SHP77 (cell line): ENCODE measurements at places on chromosomes 4 and X.

GRCh38 chrX:140980271-140980670 lies 22.1 kb upstream of the SPANXB1 start:
- DNase-seq: no peak

DNA sequence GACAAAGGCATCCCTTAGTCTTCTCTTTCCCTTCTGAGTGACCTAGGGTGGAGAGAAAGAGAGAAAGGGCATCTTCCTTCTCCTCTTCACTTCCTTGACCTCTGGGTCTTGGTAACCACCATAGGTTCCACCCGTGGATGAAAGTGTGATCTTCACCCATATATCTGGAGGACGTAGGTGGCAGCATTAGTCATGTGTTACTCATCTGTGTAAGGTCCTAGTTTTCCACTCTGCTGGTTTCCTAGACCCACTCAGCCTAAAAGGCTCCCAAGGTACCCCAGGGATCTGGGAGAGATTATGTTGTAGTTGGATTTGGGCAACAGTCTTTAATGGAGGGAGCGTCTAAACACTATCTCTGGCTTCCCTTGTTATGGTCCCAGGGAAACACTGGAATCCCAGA lies 45.5 kb upstream of the RAB9B start:
- DNase-seq: no peak

DNA sequence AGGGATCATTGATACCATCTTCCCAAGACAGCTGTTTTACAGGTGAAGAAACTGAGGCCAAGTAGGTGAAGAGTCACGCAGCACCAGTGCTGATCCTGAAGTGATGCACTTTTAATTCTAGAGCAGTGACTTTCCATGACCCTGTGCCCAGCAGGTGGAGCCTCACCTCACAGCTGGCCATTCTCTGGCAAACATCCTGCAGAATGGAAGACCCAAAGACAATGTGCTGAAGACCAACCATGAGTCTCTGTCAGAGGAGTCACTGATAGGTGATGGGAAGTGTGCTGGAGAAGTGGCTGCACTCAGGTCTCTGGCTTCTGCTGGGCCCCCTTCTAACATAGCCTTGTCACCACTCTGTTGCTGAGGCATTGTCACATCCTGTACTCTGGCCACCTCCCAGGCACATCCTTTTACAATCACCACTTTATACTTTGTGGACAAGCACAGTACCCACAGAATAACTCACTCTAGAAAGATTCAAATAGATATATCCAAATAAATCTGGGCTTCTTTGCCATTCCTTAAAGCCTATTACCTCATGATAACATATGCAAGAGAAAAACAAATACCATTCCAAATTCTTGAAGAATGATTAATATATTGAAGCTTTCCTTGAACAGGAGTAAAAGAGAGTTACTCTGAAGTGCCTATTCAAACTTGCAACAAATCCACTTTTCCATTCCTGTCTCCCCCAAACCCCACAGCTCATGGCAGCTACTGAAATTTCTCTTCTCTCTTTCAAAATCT lies 64.1 kb upstream of the SCOC start:
- DNase-seq: no peak

DNA sequence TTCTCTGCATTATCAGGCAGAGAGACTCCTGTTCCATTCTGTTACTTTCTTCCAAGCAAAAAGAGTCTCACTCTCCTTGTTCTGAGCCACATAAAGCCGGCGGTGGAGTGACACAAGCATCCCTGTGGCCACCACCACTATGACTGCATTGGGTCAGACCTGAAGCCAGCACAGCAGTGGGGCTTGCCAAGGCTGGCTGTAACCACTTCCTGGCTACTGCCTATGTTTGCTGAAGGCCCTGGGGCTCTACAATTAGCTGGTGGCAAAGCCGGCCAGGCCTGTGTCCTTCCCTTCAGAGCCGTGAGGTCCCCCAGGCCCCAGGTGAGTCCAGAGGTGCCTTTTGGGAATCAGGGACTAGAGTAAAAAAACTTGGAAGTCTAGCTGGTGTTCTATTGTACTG lies 31.8 kb downstream of the PLAC8 start:
- no peak for DNase-seq
